ENCODE measurements at places on chromosomes 7 and 10.

- no peak for DNase-seq
Measured at GRCh38 chr7:78329001-78329655, 530.6 kb downstream of the PHTF2 start.

DNA sequence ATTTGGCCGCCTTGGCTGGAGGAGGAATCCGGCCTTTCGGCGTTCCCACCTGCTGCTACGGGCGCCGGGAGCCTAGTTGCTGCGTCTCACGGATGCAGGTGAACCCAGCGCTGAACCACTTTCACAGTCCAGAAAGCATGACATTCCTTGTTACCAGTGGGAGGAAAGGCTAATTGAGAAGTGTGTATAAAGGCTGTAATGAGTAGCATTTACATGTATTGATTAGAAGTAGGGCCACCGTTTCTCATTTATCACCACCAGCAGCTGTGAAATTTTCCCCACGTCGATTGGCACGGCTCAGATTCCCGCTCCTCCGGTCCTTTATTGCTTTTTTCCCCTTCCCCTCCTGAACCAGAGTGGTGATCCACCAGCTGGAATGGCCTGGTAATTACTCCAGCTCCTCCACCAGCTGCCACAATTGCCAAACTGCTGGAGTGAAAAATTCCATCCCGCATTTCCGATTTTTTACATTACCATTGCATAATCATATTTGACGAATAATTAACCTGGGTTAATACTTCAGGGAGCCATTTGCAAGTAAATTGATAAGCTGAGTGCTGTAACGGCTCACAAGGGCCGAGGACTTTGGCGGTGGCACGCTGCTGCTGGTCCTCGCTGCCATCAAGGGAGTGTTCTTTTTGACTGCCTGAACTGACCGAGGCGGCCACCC, 153.3 kb downstream of the POU6F2 start:
- no peak for DNase-seq

DNA sequence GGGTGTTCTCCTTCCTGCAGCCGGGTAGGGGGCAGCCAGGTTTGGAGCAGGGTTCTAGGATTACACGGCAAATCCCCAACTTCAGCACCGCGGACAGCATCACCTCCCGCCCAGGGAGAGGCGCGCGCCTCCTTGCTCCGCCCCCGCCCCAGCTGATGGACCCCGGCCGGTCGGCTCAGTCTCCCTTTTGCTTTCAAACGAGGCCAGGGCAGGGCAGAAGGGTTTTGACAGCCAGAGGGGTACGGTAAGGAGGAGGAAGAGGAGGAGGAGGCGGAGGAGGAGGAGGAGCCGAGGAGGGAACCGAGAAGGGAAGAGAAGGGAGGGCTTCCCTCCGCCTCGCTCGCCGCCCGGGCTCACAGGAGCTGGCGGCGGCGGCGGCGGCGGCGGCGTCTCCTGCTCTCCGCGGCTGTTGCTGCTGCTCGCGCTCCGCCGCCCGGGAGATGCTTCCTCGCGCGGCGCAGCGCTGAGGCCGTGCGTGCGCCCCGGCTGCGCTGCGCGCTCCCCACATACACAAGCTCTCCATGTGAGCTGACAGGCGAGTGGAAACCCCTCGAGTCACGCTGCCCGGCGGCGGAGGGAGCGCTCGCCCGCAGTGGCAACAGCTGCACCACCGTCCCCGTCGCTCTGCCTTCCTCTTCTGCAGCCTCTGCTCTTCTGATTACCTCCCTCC, 615 bp upstream of the CNTNAP2 start:
- no peak for DNase-seq

- no peak for DNase-seq
Measured at GRCh38 chr10:15120523-15120922, 23.4 kb downstream of the RPP38 start.

GRCh38 chr10:61785473-61786105, 115.9 kb upstream of the ARID5B start:
- DNase-seq: no peak

GRCh38 chr7:73986158-73986631, 41.8 kb upstream of the ELN start:
- no peak for DNase-seq

DNA sequence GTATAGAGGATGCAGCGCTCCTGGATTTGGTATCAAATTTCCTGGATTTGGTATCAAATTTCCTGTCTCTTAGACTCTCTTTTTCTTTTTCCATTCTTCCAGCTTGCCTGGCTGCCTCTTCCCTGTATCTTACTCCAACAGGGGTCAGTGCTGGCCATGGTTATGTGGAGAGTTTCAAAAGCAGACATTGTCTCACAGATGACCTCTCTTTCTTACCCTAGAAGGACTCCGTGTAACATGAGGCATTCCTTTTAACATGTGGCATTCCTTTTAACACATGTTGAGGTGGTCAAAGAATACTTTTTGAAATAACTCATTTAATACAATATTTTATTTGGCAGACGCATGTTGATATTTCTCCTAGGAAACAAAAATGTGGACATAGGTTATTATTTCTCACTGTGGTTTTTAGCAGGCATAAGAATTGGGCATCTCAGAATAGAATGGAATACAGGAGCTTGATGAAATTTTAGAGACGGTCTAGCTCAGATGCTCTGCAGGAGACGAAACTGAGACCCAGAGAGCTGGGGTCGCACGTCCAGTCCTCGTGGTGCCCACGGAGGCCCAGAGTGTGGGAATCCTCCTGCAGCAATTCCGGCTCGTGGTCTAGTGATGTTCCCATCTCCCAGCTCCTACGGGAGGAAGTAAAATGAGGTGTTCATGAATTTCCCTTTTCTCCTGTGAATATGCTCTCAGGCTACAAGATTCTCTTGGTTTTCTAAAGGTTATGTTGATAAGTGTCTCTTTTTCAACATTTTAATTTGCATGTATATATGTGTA, 59.6 kb upstream of the PITRM1 start:
- DNase-seq: no peak

GRCh38 chr10:101745074-101745696, 30.7 kb downstream of the FGF8 start:
- no peak for DNase-seq

DNA sequence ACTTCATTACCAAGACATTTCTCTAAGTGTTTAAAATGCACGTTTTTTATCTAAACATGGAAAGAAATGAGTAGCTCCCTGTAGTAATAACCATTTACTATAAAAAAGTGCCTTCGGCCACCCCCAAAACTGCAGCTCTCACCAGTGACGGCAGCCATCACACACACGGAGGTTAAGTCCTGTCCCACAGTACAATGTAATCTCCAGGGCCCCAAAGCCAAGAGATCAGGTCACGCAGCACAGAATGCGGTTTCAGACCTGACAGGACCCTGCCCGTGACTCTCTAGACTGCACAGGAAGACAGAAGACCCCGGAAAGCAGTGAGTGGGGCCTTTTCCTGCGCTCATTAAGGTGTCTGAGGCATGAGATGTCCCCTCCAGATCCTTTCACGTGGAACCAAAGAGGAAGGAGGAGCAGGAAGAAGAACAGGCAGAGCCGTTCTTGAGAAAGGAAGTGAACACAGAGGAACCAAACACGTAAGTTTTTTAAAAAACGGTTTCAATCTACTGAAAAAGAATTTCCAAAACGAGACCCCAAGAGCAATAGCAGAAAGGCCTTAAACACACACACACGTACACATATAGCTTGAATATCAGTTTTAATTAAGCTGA, 125.7 kb downstream of the ZMYND11 start:
- DNase-seq: no peak

DNA sequence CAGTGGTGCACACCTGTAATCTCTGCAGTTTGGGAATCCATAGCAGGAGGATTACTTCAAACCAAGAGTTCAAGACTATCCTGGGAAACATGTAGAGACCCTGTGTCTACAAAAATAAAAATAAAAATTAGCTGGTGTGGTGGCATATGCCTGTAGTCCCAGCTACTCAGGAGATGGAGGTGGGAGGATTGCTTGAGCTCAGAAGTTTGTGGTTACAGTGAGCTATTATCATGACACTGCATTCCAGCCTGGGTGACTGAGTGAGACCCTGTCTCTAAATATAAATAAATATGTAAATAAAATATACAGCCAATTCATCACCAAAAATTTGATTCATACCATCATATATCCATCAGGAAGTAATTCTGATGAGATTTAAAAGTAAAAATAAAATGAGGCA, 60.9 kb downstream of the ANKRD7 start:
- DNase-seq: no peak

GRCh38 chr7:22584179-22584578, 84.2 kb upstream of the STEAP1B start:
- no peak for DNase-seq

DNA sequence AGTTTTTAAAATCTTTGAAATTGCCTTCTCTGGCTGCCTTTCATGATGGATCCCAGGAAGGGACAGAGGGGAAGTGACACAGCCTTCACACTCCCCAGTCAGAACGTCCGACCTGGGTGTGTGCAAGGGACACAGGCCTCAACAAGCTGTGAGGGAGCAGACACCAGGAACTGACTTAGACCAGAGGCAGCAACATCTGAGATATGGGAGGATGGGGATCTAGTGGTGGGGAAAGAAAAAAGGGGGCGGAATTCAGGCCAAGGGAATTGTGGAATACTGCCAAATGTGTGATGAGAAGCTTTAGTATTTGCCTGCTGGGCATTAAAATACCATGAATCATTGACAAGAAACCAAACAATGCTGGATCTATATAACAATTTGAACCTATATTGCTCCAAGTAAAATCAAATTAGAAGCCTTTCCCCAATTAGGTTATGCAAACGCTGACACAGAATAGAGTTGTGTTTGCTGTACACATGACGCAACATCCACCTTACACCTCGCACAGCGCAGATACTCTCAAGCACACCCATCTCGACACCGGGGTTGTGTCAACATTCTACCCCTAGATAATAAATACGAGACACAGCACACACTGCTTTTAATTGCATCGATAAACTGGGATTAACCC, 17.2 kb upstream of the MNX1 start:
- no peak for DNase-seq

Data from CD4-positive, alpha-beta T cell treated with Interleukin-17A for 1 hour (primary cell).